Left hindlimb (tissue), 1 donor: ENCODE measurements at places on chromosomes 6 and 20.
A peak's percentile ranks its signal among the peaks of the same experiment; 100 is the strongest.

GRCh38 chr6:41028561-41029412 lies 10.2 kb downstream of the UNC5CL start:
- DNase-seq = peak; percentile 40

- no peak for DNase-seq
Observed at GRCh38 chr20:48732081-48732829, 95.5 kb downstream of the PREX1 start.

DNA sequence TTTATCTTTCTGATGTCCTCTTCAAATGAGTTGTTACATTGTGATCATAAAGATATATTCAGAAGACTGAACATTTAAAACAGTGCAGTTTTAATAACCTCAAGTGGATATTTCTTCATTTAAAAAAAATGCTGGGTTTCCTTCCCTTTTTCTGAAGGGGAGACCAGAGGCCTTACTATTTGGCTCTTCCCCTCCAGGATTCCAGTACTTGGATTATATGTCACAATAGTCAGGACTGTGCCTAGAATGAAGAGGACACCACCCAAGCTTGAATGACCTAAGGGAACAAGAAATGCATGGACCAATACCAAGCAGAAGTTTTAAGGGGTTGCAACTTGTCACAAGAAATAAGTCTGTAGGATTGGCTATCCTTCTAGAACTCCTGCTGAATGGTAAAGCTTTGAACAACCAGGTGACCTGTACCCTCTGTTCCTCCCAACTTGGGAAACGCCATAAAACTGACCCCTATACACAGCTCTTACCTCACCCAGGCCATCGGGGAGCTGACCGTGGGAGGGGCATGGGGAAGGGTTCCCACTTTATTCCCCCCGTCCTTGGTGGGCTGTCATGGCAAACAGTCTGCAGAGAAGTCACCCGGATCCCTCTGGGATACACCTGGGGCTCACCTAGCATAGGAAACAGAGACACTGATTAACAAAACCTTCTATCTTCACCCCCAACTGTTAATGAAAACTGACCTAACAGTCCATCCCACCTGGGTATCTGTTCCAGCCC lies 2.0 kb downstream of the FRS3 start:
- no peak for DNase-seq

DNA sequence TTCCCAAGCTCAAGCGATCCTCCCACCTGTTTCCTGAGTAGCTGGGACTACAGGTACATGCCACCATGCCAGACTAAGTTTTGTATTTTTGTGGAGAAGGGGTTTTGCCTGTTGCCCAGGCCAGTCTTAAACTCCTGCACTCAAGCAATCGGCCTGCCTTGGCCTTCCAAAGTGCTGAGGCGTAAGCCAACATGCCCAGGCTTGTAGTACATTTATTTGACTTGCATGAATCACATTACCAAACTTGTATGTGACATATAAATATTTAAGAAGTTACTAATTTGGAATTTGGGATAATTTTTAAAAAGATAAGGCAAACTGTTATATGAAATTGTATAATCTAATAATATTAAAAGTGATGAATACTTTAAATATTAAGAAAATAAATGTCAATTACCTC lies 157.6 kb downstream of the MCHR2 start:
- no peak for DNase-seq

GRCh38 chr6:107066697-107067659 lies 39.0 kb downstream of the MTRES1 start:
- DNase-seq = no peak

GRCh38 chr20:17653835-17654648 lies 28.0 kb downstream of the RRBP1 start:
- DNase-seq = peak; percentile 3

- DNase-seq = no peak
Observed at GRCh38 chr6:158867381-158868121, 48.4 kb upstream of the EZR start.

DNA sequence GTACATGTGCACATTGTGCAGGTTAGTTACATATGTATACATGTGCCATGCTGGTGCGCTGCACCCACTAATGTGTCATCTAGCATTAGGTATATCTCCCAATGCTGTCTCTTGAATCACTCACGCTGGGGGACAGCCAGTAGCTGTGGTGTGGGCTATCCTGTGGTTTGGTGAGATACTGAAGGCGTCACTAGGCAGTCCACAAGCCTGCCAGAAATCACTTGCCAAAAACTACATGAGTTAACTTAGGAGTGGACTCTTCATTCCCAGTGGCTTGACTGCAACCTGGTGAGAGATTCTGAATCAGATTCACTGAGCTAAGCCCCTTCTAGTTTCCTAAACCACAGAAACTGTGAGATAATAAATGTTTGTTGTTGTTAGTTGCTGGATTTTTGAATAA lies 191.3 kb downstream of the TSHZ2 start:
- DNase-seq = no peak

DNA sequence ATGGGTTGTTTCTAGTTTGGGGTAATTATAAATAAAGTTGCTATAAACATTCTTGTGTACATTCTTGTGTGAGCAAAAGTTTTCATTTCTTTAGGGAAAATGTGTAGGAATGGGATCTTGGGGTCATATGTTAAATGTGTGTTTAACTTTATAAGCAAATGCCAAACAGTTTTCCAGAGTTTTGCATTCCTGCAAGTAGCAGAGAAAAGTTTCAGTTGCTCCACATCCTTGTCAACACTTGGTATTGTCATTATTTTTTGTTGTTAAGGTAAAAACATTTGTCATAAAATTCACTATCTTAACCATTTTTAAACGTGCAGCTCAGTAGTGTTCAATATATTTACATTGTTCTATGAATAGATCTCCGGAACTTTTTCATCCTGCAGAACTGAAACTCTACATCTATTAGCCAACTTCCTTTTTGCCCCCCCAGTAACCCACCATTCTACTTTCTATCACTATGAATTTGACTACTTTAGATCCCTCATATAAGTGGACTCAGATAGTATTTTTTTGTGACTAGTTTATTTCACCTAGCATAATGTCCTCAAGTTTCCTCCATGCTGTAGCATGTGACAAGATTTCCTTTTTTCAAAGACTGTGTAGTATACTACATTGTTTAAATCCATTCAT lies 48.4 kb downstream of the PHACTR2 start:
- DNase-seq = no peak

DNA sequence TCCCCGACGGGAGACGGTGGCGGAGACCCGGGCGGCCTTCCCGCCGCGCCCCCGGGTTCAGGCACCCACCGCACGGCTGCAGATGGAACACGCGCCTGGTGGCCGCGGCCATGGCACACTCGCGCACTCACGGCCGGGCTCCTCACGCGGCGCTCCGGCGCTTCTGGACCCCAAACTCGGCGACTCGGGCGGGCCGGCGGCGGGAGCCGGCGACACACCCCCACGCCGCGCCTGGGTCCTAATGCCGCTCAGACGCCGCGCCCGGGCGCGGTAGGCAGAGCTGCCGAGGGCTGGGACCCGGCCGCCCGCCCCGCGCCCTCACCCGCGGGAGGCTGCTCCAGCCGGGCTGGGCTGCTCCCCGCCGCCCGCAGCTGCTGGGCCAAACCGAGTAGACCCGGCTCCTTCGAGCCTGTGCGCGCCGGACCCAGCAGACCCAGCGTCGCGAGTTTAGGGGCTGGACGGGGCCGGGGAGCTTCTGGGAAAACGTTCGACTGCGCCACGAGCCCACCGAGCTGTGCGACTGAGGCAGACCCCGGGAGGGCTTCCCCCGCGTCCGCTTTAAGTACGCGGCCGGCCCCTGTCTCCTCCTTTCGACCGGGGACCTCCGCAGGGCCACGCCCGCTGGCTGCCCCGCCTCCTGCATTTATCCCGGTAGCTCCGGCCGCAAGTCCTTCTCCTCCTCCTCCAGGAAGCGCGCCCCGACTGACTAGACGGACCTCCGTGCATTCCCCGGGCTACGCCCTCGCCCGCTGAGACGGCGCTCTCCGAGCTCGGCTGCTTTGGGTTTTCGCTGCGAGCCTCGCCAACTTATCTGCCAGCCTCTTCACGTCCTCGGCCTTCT lies at the start of gene SLC4A11:
TSS of gene SLC4A11 (minus strand) at position 165 of the 841 bp plus-strand sequence. CDS start at position 112, 53 bp downstream.
- DNase-seq = peak; percentile 45

DNA sequence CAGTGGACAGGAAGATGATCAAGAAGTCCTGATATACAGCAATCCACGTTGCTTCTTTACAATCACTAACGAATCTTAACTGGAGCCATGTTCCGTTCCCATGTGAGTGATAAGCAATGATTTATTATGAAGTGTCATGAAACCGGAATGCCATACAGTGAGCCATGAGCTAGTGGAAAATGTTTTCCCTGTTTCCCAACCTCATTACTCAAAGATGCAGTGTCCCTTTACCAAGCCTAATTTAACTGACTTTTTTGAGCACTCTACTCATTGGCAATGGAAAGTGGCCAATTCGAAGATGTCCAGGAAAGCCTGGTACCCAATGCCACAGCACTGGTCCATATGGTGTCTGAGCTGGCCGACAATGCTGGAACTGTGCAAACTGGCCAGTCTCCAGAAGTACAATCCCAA lies 148.3 kb downstream of the ZNF217 start:
- DNase-seq = no peak

DNA sequence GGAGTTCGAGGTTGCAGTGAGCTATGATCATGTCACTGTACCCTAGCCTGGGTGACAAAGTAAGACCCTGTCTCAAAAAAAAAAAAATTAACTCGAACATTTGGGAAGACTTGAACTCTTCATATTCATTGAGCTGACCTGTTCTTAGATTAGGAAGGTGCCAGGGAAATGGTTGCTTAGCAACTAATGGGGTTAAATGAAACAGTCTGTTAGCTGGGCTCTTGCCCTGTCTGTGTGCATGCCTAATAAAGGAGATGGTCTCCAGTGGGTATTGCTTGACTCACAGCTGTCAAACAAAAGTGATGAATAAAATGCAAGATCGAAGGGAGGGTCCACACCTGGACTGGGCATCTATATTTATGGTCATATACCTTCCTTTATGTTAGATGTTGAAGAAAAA lies 101.8 kb downstream of the KLHL32 start:
- no peak for DNase-seq

DNA sequence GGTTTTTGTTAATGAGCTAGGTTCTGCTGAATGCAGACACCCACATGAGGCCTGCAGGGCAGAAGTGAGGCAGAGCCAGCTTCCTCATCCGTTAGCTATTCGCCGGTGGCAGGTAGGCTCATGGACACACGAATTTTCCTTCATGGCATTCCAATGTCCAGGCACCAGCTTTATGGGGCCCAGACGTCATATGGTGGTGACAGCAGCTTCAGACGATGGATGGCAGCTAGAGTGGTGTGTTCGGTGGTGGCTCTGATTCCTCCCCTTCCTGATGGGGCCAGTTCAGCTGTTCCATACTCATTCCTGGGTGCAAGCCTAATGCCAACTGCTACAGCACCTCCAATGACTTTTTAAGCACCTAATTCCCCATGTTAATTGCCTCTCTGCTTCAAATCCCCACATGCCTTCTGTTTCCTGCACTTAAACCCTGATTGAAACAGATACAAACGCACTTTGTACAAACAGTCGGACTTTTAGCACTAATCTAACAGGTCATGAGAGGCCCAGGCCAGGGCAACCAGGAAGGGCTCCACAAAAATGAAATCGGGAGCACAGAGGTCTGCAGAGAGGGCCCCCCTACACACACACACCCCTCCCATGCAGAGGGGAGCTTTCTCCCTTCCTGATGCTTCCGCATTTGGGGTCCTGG lies 35.7 kb upstream of the MLN start:
- DNase-seq = no peak

GRCh38 chr6:132054525-132054924 lies 103.4 kb upstream of the CCN2 start:
- DNase-seq = no peak

DNA sequence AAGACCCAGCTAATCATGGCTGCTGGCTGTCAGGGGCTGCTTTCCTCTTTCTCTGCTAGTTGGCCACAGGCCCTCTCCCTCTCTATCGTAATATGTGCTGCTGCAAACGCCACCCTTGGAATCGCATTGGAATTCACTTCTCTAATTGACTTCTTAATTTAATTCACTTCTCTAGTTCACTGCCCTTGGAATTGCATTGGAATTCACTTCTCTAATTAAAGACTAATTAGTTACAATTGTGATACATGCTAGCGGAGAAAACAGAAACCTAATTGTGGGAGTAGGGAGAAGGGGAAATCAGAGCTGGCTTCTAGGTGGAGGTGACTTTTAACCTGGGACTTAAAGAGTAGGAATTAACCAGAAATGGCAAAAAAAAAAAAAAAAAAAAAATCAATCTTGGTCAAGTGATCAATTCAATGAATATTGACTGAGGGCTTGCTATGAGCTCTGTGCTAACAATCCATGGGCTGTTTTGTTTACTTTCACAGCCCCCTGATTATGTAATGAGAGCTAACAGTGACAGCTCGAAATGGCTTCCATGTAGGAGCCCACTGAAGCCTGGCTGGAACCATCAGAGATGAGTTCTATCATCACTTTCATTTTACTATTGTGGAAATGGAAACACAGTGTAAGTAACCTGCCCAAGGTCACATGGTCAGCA lies 11.3 kb downstream of the ZFP64 start:
- DNase-seq = no peak

DNA sequence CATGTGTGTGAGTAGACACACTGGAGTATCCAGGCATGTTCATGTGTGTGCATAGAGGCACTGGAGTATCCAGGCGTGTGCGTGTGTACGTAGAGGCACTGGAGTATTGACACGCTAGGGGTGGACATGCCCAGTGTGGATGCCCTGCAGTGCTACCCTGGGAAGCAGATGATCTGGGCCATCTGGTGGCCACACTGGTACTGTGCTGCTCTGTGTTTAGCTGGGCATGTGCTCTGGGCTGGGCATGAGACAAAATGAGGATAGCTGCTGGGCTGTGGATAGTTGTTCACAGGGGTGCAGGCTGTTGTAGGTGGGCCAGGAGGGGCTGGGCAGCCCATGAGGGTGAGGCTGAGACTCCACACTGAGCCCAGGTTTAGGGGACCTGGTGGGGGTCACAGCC lies 24.0 kb upstream of the NPBWR2 start:
- DNase-seq = peak; percentile 26

GRCh38 chr6:52573295-52573694 lies 3.6 kb downstream of the TRAM2 start:
- DNase-seq = no peak

DNA sequence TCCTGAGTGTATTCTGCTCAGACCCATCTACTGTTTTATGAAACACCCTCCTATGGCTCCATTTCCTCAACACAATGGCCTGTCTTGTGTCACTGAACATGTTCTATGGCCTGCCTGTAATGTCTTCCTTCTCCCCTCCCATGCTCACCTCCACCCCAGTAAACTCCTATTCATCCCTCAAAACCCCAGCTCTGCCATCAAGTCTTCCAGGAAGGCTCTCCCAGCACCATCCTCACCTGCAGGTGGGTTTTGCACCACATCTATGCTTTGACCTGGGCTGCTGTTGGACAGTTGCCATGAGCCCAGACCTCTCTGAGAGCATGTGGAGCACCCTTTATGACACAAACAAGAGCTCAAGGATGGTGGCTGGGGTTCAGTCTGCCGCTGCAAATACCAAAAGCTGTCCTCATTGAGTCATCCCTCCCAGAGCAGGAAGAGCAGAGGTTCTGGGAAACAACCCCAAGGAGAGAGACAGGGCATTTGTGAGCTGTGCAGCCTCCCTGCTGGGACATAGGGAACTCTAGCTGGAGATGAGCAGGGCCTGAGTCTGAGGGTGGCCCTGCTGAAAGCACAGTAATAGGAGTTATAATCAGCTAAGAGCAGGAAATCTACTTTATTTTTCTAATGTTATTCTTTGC lies 93.8 kb upstream of the CD93 start:
- DNase-seq = no peak
